Activated CD4-positive, alpha-beta T cell treated with anti-CD3 and anti-CD28 coated beads, Interleukin-2, amount 10 ng/mL, durations not matched to agents 7 days and 5 days (primary cell): ENCODE measurements at places on chromosomes 4 and X. TPM values are rescaled to one million over a fixed set of nuclear protein-coding genes. Genes with fewer than 3 reads are reported as not detected.

DNA sequence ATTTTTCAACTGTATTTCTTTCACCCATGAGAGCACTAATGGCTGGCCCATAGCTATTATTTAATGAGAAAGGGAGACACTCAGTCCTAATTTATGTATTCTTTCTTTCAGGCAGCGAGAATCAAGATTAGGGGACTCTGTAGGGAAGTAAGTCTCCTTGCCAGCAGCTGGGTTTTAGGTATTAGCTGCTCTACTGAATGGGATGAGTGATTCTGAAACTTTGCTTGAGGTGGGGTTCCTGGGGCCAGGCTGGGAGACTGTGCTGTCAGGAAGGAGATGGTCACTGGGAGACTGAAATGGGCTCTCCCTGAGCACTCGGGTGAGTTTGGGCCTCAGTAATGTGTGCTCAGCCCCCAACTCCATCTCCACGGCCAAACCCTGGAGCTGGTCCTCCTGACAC, 78.7 kb downstream of the LNX1 start:
- H3K27me3 ChIP-seq = peaks cover 7% of the 10 kb centered on the region
- no peak for DNase-seq
- no peaks in the 10 kb centered on the region for H3K36me3 ChIP-seq
- no peak overlapping the region for H3K27ac ChIP-seq

- no peaks in the 10 kb centered on the region for H3K4me1 ChIP-seq
- H3K4me3 ChIP-seq = no peak overlapping the region
- H3K36me3 ChIP-seq = no peaks in the 10 kb centered on the region
- peaks cover 6% of the 10 kb centered on the region for H3K27me3 ChIP-seq
- H3K27ac ChIP-seq = no peak overlapping the region
- DNase-seq = no peak
Measured at GRCh38 chr4:12723849-12724447, 760.2 kb downstream of the RAB28 start.

DNA sequence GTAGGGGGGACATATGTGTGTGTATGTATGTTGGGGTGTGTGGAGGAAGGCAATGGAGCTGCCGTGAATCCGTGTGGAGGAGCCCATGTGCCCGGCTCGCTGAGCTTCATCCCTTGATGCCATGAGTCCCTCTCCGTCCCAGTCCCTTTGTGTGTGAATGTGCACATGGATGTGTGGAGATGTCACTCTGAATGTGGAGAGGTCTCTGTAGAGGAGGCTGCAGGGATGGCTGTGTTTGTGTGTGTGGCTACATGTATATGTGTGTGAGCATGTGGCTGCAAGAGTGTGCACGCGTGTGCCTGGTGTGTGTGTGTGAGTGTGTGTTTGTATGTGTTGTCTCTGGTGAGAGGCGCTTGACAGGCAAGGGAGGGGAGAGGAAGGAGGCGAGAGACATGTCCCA, 1.3 kb downstream of the DLG3 start:
- DNase-seq = no peak
- no peak overlapping the region for H3K27ac ChIP-seq
- H3K4me3 ChIP-seq = no peak overlapping the region
- H3K27me3 ChIP-seq = peaks cover 44% of the 10 kb centered on the region
- H3K36me3 ChIP-seq = no peaks in the 10 kb centered on the region

GRCh38 chrX:118548841-118549240, 53.2 kb downstream of the DOCK11 start:
- H3K36me3 ChIP-seq = peaks cover 40% of the 10 kb centered on the region
- no peak for DNase-seq
- no peak overlapping the region for H3K27ac ChIP-seq
- H3K4me1 ChIP-seq = peaks cover 25% of the 10 kb centered on the region

DNA sequence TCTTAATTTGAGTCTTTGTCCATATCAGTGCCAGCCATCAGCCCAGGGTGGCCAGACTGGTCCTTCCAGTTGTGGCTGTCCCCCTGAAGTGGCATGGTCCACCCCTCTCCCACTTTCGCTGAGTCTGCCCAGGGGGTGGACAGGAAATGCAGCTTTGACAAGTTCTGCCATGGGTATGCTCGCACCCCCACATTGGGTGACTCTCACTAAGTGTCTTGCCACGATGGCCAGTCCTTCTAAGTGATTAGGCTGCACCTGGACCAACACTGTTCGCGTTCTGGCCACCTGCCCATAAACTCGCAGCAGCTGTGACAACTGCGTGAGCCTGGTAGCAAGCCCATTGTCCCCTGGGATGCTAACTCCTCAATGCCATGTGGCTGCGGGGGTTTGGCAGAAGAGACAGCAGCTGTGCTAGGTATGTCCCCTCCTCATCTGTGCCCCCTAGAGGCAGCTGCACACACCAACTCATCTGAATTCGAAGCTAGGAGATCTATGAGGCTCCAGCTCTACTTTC, 10.0 kb upstream of the LNX1 start:
- H3K4me1 ChIP-seq = no peaks in the 10 kb centered on the region
- no peaks in the 10 kb centered on the region for H3K36me3 ChIP-seq
- H3K4me3 ChIP-seq = no peak overlapping the region
- no peak overlapping the region for H3K27ac ChIP-seq
- DNase-seq = no peak

DNA sequence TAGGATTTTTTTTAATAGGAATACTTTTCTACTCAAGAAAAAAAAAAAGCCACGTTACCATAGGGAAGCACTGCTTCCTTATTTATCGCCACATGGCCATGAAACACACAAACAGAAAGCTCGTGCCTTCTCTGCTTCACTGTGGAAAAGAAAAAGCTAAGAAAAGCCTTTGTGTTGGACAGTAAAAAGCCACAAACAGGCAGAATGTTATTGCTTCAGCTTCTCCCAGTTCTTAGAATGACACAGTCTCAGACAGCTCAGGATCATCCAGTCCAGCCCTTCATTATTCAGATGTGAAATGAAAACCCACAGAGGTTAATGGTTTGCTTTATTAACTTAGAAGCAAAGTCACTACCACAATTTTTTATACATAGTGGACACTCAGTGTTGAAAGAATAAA, 181.6 kb upstream of the NOCT start:
- no peaks in the 10 kb centered on the region for H3K4me1 ChIP-seq
- no peak overlapping the region for H3K4me3 ChIP-seq
- H3K36me3 ChIP-seq = no peaks in the 10 kb centered on the region
- no peaks in the 10 kb centered on the region for H3K27me3 ChIP-seq

- H3K4me1 ChIP-seq = no peaks in the 10 kb centered on the region
- no peaks in the 10 kb centered on the region for H3K27me3 ChIP-seq
- no peak for DNase-seq
- H3K27ac ChIP-seq = no peak overlapping the region
- no peak overlapping the region for H3K4me3 ChIP-seq
Measured at GRCh38 chr4:156505341-156505955, 466.2 kb downstream of the PDGFC start.

GRCh38 chrX:41435708-41436107, 11.4 kb upstream of the NYX start:
- DNase-seq = no peak
- H3K4me3 ChIP-seq = no peak overlapping the region
- H3K27me3 ChIP-seq = no peaks in the 10 kb centered on the region
- H3K36me3 ChIP-seq = no peaks in the 10 kb centered on the region
- no peak overlapping the region for H3K27ac ChIP-seq

DNA sequence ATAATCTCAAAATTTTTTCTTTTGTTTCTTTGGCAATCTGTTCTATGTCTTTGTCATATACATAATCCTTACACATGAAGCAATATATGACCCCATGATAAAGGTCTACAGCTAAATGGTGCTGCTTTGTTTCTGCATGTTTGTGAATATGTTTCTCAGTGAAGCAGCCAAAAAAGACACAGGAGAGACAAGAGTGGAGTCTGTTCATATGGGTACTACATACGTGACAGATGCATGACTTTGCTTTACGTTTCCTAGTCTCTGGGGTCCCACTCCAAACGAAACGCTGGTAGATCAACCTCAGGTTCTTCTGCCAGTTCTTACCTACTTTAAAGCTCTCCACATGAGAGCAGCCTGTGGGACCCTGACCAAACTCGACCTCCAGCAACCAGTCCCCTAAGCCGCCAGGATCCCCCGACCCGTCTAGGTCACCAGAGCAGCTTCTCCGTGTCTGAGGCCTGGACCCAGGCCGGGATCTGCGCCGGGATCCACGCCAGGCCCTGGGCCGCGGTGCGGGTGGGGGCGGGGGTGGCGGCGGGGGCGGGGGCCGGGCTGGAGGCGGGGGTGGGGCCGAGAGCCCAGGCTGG, 1.5 kb downstream of the USP51 start:
- peak overlapping the region; percentile 76 for H3K4me3 ChIP-seq
- no peaks in the 10 kb centered on the region for H3K36me3 ChIP-seq
- DNase-seq = no peak
- peaks cover 16% of the 10 kb centered on the region for H3K4me1 ChIP-seq
- no peaks in the 10 kb centered on the region for H3K27me3 ChIP-seq
- H3K27ac ChIP-seq = peak overlapping the region; percentile 89

DNA sequence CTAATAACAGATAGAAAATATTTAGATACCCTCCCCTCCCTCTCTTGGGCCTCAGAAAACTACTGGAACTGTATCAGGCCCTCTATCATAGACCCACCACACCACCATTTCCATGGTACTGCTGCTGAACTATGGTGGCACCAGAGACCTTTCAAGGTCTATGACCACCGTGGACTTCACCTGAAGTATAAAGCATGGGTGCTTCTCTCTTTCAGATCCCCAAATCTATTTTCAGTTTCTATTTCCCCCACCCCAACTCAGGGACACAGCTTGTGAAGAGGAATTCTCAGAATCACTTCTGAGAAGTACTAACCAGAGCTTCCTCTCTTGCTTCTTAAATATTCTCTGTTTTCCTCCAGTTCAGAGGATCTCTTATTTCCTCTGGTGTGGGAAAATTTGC, 840.8 kb upstream of the HTR2C start:
- H3K4me3 ChIP-seq = no peak overlapping the region
- no peak overlapping the region for H3K27ac ChIP-seq

FRAS1 gene
- not detected for total RNA-seq

TMLHE gene
- total RNA-seq = 13.1 TPM

DUX4 gene
- total RNA-seq = not detected

TEX11 gene
- total RNA-seq = not detected

CLCN4 gene
- not detected for total RNA-seq

HPGD gene
- 9.3 TPM for total RNA-seq
